Activated naive CD8-positive, alpha-beta T cell treated with anti-CD3 and anti-CD28 coated beads for 36 hours (primary cell): ENCODE measurements at places on chromosomes 11 and 22.

DNA sequence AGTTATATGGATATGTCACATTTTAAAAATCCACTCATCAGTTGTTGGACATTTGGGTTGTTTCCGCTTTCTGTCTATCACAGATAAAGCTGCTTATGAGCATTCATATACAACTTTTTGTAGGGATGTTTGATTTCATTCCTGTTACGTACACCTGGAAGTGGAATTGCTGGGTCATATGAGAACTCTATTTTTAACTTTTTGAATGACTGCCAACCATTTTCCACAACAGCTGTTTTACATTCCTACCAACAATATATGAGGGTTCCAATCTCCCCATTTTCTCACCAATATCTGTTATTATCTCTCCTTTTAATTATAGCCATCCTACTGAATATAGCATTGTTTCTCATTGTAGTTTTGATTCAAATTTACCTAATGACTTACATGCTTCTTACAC is 172.0 kb downstream of the UVRAG start:
- no peak for DNase-seq

- no peak for DNase-seq
Observed at GRCh38 chr11:104897891-104898684, at the start of gene CASP12. Gene CASP12, minus strand, starts transcription at chr11:104898460.

- DNase-seq, result no peak
Observed at GRCh38 chr11:114278342-114279065, 17.7 kb upstream of the NNMT start.

- DNase-seq, result no peak
Observed at GRCh38 chr22:39925909-39926679, 25.2 kb downstream of the GRAP2 start.

- DNase-seq, result no peak
Observed at GRCh38 chr22:17570851-17571631, 7.7 kb downstream of the SLC25A18 start.

DNA sequence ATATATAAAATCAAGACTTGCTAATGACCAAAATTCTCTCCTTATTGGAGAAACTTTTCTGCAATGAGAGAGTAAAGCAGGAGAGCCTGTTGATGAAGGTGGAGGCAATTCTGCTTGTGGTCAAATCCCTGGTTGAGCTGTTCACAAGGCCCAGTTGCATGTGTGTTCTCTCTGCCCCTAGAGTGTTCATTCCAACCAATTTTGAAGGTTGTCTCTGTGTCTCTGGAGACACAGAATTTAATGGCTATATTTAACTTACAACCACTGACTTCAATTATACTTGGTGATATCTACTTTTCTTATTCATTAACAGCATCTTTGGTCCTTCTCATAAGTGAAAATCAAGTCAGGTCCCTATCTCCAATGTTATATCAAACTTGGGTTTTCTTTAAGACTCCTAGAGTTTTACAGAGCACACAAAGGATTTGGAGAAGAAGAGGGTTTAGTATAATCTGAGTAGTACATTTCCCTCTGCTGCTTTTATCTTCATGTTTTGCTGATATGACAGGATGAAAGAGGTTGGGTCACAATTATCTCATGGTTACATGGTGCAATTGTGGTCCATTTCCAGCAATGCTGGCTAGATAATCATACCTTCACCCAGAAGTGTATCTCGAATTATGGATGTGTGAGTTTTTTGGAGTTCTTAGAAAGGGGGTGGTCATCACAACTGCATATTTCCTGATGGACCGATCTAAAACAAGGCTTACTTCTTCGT is 4.0 kb downstream of the OOSP4A start:
- DNase-seq, result no peak

DNA sequence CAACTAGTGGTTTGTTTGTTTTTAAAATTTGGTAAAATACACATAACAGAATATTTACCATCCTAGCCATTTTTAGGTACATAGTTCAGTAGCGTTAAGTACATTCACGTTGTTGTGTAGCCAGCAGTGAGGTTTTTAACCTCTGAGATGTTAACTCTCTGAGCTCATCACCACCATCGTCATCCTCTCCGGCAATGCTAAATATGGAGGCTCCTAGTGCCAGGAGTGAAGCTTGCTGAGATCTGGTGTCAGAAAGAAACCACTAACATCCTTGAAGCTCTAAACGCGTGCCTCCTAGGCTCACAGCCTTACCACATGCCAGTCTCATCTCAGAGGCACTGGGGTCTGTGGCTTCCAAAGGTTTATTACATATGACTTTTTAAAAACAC is 330.2 kb upstream of the B3GAT1 start:
- peak; percentile 9 for DNase-seq

GRCh38 chr22:37001826-37002225 is 17.4 kb downstream of the TST start:
- DNase-seq, result no peak

- DNase-seq, result no peak
Observed at GRCh38 chr22:29630987-29631386, 27.6 kb downstream of the NF2 start.

- DNase-seq, result no peak
Observed at GRCh38 chr11:57163160-57163868, 18.4 kb upstream of the LRRC55 start.

DNA sequence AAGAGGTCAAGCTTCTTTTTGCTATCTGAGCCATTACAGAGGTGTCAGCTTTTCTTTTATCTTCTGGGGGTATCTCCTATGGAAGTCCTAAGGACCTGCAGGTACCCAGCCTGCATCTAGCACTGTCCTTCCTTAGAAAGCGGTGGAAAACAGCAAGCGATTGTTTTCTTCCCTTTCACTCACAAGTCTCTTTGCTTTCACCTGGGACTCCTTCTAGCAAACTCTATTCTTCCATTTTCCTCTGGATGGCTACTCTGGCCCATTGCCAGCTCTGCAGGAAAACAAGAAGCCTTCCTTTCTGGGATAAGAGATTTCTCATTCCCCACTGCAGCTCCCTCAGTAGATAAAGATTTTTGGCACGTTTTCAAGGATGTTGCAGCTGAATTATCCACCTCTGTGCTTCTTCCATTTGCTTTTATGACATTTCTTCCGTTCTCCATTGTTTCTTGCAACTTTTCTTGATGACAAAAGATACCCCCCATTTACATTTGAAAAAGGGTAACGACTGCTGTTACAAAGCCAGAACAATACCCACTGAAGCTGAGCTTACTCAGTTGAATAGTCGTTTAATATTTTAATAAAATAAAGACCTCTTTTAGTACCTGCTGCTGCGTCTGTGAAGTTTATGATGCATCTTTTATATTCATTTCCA is 40.2 kb upstream of the BDNF start:
- no peak for DNase-seq

DNA sequence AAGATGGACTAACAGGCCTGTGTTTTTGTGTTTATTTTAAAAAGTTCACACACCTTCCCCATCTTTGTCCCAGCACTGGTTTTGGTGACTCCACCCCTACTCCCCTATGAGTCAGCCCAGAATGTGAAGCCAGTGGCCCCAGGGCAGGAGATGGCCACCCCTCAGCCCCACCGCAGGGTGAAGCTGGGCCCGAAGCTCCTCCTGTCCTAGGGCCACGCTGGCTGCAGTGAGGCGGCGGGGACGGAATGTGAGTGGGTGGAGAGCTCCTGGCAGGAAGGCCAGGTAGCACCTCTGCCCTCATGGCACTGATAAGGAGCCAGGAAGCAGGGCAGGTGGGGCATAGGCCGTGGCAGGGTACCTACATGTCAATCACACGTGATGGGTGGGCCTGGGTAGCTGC is 39.9 kb downstream of the SGSM3 start:
- DNase-seq, result no peak

DNA sequence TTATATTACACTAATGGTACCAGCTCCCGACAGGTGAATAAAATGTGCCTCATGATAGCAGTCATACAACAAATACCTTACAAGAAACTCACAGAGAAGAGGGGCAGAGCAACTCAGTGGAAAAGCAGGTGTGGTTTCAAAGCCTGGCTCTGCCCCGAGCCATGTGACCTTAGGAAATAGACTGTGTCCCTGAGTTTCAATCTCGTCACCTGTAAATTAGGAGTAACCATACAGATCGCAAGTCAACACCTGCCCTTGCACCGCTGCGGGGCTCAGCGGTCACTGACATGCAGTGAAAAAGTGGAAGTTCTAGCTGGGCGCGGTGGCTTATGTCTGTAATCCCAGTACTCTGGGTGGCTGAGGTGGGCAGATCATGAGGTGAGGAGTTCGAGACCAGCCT is 11.9 kb upstream of the MRTFA start:
- DNase-seq, result no peak

- no peak for DNase-seq
Observed at GRCh38 chr11:26229981-26230380, 101.9 kb upstream of the ANO3 start.

DNA sequence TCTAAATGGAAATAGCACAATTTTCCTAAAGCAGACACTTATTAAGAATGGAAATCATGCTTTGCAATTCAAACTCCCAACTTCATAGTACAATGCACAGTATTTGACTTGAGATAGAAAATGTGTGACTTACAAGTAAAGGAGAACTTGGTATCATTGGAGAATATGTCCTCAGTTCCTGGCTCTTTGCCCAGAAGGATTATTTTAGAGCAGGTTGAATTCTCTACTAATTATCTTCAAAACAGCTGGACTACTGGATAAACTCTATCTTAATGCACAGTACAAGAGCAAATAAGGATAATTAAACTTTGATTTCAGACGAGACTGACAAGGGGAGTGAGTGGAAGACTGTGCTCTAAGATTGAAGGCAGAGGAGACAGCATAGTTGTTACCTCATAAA is 839.4 kb downstream of the OPCML start:
- DNase-seq, result no peak

GRCh38 chr11:111722501-111722900 is 43.7 kb downstream of the PPP2R1B start:
- DNase-seq, result no peak

DNA sequence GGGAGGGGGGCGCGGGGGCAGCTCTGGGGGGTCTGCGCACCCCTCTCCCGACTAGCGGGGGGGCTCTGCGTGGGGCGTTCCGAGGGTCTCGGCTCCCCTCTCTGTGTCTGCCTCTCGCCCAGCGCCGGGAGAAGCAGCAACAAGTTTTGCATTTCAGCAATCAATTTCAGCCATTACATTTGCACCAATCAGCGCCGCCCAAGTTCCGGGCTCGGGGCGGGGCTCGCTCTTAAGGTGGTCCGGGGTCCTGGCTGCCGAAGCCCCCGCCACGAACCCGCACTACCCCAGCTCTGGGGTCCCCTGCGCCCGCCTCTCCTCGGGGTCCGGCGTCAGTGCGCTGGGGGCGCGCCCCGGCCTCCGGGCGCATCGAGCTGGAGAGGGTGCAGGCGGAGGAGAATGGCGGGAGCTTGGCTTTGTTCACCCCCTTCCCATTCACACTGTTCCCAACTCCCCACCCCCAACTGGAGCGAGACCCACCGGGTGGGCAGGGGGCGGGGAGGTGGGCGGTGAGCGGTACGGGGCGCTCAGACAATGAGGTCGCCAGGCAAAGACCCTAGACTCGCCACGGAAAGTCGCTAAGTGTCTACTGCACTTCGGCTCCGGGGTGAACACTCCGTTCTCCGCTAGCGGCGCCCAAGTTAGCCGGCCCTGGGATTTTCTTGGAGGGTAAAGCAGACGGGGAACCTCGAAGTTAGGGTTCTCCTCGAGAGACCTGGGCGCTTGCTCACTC is at the start of gene MN1:
Gene MN1, minus strand, starts transcription at position 141 of the 730 bp plus-strand sequence. CDS start 1,213 bp downstream, outside the sequence.
- DNase-seq, result peak; percentile 43

DNA sequence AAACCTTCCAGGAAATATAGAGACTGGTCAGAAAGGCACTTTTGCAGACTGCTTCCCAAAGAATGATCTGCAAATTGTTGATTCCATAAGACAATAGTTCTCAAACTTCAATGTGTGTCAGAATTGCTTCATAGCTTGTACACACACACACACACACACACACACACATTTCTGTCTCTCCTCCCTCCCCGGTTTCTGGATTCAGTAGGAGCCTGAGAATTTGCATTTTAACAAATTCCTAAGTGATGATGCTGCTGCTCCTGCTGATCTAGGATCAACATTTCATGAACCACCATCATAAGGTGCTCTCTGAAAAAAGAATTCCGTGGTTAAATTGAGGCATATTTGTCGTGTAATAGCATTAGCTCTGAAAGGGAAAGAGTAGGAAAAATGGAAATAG is 35.3 kb upstream of the FZD4 start:
- no peak for DNase-seq

GRCh38 chr22:28600546-28601143 is 79.0 kb downstream of the TTC28 start:
- no peak for DNase-seq

DNA sequence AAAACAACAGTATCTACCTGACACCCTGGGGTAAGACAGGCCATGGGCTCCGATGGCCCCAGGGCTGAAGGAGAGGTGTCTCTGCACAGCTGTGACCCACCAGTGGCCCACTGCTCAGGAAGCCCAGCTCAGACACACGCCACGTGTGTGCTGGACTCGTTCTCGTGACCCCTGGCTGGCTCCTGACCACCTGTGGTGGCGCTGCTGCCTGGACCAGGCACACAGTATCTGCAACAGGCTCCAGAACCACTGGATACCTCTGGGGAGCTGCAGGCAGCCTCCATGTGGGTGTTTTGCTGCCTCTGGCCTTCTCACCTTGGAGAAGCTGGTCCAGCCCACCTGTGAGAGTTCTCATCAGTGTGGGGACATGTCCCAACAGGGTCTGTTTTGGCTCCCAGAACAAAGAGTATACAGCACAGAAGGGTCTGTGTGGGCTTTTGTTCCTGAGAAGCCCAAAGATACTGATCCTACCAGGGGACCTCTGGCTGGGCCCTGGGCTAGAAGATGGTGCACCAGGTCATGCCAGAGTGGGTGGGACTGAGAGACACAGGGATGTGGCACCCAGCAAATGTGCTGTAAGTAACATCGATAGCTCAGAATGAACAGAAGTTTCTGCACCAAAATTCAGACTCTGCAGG is 21.7 kb upstream of the SERPIND1 start:
- DNase-seq, result no peak

GRCh38 chr11:79973721-79974617 is 533.1 kb upstream of the TENM4 start:
- no peak for DNase-seq

- DNase-seq, result no peak
Observed at GRCh38 chr11:65415499-65416340, 6.9 kb upstream of the NEAT1 start.

DNA sequence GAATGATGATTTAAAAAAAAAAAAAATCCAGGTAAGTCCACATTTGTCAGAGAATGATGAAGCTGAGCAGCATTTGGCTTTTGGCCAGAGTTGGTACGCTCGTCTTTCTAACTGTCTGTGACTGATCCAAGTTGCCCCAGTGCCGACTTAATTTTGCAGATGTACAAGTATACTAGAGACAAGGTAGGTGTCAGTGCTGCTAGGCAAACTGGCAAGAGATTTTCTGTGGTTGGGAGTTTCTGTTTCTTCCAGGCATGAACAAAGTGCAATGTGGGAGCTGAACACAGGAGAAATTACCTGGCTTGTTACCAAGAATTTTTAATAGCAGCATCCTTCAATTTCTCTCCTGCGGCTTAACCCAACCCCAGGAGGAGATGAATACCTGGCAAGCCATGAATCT is 307.7 kb downstream of the BUD13 start:
- DNase-seq, result no peak

DNA sequence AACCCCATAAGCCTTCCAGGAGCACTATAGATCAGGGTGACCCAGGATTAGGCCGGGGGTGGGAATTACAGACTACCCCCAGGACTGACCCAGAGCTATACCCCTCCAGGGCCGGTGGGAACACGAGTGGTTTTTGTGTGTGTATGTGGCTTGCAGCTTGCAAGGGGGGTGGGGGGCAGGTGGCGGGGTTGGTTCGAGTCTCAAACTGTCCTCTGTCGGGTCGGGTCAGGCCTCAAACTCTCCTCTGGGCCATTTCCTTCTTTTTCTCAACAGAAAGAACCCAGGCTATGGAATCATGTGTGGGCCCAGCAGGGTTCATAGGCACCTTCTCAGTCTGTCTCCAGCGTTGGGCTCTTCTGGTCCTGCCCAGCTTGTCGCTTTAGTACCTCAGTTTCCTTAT is 58.4 kb downstream of the BCR start:
- DNase-seq, result no peak
